AG08395 (cell line): ENCODE measurements at places on chromosomes 7 and 10.

- DNase-seq: no peak
Observed at GRCh38 chr10:22148961-22149360, 68.9 kb downstream of the EBLN1 start.

- no peak for DNase-seq
Observed at GRCh38 chr7:83599131-83599530, 49.8 kb downstream of the SEMA3E start.

DNA sequence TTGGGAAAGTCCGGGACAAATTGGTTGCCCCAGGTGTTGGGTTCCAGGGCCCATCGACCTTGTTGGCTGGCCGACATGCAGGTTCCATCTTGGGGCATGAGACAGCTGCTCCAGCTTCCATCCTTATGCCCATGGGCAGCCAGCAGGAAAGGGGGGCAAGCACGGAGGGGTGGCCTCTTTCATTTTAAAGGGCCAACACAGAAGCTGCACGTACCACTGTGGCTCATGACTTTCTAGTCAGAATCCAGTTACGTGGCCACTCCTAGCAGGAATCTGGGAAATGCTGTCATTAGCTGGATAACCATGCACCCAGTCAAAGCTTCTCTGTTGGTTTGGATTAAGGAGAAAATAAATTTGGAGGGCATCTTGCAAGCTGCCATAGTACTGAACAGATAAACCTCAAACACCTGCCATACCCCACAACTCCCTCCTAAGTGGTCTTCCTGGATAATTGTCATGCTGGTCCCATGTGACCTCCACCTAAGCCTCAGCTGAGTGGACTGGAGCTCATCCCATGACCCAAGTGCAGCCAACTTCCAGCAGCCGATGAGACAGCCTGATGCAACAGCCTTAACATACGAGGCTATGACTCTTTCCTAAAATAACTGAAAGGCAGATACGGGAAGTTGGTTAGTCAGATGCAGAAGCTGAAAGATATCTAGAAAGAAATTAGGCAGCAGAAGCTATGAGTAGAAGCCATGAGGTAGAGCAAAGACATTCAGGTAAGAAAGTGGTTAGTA, 21.4 kb upstream of the GSDME start:
- DNase-seq: peak; percentile 85

- DNase-seq: no peak
Observed at GRCh38 chr10:91555455-91555854, 77.4 kb downstream of the PPP1R3C start.

GRCh38 chr10:33279276-33279675, 55.2 kb downstream of the NRP1 start:
- peak; percentile 39 for DNase-seq

DNA sequence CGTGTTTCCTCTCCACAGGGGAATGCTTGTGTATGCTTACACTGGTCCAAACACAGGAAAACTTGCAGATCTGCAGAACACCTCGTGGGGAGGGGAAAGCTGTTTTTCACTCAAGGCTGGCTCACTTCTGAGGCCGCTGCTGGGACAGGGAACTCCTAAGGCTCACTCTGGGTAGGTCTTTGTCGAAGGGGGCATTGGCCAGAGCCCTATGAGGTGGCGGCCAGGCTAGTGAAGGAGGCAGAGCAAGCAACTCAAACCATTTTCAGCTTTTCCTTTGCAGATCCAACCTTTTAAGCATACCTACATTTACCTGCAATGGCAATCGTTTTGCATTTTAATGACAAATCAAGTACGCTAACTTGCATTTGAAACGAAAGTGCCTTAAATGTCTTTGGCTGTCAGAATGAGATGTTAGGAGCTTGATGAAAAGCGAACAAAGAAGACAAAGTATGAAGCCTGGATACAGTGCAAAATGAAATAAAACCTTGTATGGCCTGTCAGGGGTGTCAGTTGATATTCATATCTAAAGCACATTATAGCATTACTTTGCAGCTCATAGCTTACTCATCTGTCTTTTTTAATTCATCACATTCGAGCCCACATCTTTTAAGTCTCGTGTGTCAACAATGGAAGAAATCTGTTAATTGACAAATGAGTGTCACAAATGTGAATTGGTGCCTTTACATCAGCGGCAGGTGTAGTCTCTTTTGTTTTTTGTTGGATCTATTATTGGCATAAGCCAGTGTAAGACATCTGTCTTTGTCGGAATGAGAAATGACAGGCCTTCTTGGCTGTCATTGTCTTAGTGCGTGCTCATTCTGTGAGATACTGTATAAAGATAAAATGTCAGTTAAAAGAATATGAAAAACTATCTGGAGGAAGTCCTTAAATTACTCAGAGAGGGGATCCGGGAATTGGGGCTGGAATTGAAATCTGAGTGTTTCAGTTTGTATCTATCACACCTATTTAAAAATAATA, 30.5 kb downstream of the LRMDA start:
- no peak for DNase-seq

- no peak for DNase-seq
Observed at GRCh38 chr7:85630904-85631600, 444.2 kb upstream of the SEMA3D start.

DNA sequence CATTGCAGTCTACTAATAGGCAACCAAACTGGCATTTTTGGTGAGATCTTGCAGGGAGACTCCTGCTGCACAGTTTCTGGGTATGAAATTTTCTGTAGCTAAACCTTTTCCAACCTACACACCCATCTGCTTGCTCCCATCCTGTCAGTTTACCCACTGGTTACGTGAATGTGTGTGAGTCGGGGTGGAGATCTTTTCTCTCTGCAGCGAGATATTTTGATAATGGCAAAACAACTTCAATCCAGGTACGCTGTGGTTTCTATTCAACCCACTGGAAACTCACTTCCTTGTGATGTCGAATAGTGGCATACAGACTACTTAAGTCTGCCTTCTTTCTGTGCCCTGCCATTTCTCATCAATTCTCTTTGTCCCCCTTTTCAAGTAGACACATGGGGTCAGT, 4.5 kb downstream of the PLEKHA1 start:
- DNase-seq: no peak

DNA sequence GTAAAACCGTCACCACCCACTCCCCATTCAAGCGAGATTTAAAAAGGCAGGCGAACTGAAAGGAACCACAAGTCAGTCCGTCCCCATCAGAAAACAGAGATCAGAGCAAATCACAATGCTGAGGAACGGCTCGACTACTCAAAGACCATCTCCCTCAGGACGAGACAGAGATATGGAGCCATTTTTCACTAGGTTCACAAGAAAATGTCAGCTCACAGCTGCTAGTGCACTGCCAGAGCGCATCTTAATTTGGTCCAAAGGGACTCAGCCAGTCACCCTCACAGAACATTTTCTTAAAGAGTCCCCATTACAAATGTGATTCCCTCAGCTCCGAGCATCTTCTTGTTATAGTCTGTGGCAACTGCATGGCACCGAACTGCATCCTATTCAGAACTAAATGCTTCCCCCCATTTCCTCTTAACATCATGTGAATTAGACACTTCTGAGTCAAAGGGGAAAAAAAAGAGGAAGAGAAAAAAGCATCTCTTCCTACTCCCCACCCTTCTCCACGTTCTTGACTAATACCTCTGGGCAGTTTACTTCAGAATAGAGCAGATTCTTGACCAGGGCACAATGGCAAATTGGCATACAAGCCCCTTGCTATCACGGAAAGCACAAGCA, 683.9 kb downstream of the MAGI2 start:
- no peak for DNase-seq

- DNase-seq: no peak
Observed at GRCh38 chr7:21675255-21675654, 132.4 kb downstream of the DNAH11 start.

- peak; percentile 33 for DNase-seq
Observed at GRCh38 chr7:102992938-102993717, 80.3 kb downstream of the LRRC17 start.

DNA sequence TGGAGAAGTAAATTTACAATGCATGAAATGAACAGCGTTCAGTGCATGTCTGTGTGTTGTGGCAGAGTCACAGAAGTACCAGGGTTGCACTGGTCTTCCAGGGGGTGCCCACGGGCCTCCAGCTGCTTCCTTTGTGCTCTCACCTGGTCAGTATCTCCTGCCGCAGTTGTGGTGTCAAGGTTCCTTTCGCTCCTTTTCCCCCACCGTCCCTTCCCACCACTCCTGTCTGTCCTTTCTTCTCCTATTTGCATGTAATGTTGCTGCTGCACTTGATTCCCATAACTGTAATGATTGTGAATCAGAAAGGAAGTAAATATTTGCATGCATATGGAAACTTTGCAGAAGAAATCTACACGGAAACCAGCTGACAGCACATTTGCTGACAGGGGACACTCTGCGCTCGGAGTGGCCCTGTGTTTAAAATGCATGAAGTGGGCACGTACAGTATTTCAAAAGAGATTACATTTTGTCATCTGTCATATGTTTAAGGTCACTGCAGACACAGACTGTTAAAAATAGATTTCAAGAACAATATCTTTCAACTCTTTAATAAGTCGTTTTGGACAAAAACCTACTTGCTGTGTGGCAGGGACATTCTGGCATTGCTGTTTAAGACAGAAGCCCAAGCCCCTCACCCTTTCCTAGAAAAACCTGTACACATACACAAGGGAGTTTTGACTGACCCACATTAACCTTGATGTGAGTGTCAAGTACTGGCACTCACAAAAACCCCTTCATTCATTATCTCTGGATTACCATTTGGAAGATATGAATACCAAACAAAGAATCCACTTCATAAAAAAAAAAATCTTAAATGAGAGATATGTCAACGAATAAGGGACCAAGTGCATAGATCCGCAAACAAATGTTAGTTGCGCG, 336.7 kb upstream of the KLF6 start:
- no peak for DNase-seq

DNA sequence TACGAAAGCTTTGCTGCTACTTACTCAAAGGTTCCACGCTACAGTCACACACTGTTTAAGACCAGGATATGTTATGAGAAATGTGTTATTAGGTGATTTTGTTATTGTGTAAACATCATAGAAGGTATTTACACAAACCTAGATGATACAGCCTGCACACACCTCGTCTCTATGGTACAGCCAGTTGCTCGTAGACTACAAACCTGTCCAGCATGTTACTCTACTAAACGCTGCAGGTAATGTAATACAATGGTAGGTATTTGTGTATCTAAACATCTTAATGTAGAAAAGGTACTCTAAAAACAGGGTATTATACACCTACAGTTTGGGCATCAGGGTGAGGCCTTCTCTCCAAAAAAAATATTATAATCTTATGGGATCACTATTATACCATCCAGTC, 181.2 kb downstream of the MYOF start:
- no peak for DNase-seq

DNA sequence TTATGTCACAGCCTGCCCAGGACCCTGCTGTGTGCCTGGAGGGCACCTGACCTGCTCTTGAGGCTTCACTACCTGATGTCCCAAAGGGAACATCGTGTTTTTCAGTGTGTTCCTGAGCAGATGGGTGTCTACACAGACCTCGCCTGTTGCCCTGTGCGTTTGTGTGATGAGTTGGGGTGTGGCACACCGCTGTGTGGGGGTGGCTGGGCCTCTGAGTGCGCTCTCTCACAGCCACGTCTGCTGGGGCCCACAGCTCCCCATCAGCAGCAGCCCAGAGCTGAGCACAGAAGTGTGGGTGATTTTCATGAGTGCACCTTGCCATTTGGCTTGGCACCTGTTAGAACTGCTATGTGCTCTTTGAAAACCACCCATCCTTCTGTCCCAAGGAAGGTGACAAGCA, 121.5 kb downstream of the NKX6-2 start:
- no peak for DNase-seq

GRCh38 chr7:43199371-43200160, 87.1 kb downstream of the HECW1 start:
- DNase-seq: peak; percentile 28

DNA sequence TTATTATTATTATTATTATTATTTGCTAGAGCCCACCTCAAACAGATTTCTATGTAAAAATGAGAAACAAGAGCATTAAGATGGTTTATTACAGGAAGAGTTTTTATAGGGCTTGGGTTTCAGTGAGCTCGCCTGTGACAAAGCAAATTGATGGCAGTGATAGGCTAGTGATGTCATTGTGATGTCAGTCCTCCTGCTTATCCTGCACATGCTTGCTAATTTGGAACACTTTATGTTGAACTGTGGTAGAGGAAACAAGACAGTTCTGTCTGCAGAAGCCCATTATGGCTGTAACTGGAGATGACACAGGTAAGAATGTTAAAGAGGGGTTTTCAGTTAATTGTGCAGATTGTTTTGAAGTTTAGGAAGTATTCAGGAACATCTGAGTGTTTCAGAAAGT, 68.3 kb downstream of the CREM start:
- DNase-seq: no peak

DNA sequence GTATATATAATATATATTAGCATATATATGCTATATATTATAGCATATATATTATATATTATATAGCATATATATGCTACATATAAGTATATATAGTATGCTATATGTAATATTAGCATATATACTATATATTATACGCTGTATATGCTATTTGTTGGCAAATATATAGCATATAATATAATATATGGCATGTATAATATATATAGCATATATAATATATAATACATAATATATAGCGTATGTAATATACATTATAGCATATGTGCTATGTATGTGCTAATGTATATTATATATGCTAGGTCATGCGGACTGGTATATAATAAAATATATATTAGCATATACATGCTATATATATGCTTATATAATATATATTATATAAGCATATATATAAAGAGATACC, 72.8 kb downstream of the KMT2E start:
- no peak for DNase-seq

DNA sequence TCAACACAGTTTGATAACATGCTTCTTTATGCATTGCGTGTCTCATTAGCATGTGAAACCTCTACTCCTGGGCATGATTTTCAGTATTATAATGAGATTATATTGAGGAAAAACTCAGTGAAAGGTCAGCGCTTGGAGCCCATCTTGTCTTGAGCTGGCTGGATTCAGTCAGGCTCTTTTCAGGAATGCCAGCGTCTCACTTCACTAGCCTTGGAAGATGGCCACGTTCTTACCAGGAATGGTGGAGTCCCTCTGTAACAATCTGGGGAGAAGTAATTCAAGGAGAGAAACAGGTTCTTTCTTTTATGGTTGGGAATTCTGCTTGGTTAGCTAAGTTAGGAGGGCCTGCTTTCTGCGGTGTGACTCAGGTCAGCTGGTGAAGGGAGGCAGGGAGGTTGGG, 241.0 kb downstream of the GALNT17 start:
- no peak for DNase-seq

GRCh38 chr10:11876324-11876723, 53.2 kb downstream of the PROSER2 start:
- DNase-seq: no peak

DNA sequence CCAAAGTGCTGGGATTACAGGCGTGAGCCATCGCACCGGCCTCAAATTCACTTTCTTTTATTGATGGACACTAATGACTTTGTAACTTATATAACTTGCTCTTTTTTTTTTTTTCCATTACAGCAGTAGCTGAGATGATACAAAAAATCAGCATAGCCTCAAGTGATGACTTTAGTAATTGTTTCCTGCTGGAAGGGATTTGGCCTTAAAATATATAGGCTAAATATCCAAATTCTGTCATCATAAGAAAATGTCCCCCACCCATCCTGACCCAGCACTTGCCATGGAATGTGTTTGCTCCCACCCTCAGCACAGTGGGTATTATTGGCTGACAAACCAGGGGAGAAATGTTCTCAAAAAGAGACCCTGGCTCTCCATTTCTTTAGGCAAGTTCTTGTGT, 1264.1 kb upstream of the AUTS2 start:
- DNase-seq: no peak
